ENCODE measurements at places on chromosomes 6 and 20.

GRCh38 chr6:27370391-27370790, 18.2 kb upstream of the ZNF391 start:
- DNase-seq, result no peak

DNA sequence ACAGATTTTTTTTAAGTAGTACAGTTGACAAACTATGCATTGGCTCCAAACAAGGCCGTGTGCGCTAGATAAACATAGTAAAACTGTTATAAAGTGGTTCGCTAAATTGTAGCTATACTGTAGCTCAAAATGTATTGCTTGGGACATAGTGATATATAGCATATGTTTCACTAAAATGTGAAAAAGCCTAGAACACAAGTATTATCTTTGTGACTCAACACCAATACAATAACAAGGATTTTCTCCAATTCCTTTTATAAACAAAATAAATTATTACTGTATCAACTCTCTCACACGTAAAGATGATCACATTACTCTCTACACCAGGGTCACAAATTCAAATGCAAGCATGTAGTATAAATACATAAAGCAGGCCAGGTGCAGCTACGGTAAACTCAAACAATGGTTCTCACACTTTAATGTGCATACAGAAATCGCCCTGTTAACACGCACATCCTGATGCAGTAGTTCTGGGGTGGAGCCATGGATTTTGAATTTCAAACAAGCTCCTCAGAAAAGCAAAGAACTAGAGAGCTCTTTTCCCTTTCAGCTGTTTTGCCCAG, 214.6 kb downstream of the GMDS start:
- DNase-seq, result no peak

DNA sequence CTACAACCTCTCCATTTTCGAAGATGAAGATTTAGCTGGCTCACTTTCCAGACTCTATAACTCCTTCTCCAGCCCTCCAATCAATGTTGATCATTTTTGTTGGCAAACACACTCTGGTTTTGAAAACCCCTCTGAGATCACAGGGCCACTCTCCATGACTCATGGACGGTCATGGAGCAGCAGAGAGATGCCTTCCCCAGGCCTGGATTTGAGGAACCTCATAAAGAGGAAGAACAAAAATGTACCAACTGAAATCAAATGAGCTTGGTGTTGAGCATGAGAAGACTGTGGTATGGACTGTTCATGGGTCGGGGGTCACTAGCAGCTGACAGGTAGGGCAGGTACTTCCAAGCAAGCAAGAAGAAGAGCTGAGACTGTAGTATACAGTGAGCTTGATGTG, 112.8 kb upstream of the INSM1 start:
- DNase-seq, result no peak

- DNase-seq, result no peak
Observed at GRCh38 chr20:56940466-56940865, 311.4 kb downstream of the TFAP2C start.

- no peak for DNase-seq
Observed at GRCh38 chr20:37349517-37350491, 3.9 kb downstream of the SRC start.

DNA sequence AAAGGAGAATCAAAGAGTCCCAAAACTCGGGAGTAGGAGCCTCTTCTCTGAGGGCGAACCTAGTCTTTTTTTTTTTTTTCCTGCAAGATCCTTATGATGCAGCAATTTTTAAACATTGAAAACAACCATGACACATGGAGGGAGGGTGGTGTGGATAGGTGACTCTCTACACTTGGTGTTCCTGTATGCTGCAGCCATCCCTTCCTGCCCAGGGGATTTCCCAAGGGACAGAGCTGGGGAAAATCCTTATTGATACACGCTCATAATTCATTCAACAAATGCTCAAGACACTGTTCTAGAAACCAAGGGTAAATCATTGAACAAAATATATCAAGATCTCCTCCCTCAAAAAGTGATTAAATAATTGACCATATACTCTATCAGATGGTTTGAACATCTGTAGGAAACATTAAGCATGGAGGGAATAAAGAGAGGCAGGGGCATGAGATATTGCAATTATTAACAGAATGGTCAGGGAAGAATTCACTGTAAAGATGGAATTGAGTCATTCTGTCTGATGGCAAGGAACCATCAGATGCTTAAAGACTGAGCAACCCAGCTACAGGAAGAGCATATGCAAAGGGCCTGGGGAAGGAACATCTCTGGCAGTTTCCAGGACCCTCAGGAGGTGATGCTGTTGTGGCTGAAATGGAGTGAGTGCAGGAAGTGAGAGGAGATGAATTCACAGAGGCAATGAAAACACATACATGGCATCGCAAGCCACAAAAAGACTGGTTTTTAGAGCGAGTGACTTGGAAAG, 13.4 kb upstream of the BTN3A3 start:
- DNase-seq, result no peak

DNA sequence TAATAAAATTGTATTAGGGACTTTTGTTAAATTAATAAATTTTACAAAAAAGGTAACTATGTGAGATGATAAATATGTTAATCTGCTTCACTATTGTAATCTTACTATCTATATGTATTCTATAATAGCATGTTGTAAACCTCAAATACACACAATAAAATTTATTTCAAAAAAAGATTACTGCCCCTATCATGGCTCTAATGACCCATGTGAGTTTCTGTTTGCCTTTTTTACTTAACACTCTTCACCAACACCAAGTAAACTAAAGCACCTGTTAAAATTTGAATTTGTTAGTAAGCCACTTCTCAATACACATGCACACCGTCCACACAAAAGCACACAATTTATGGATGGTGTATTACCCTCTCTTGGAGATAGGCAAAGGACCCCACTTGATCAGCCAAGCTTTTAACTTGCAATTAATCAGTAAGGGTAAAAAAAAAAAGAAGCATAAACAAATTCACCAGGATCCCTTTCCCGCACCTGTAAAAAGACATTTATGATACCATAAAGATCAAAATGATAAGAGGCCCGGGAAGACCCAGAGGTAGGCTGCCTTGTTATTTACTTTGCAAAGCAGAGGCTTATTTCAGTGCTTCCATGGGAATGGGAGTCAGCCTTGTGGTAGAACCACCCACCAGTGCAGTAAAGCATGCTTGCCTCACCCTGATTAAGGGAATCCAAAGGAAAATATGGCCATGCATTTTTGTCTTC, 28.6 kb upstream of the PKHD1 start:
- no peak for DNase-seq

All from hypothalamus (tissue), 51 donors.